ENCODE measurements at places on chromosomes 12 and 14.

GRCh38 chr12:94025756-94026155 lies 122.6 kb upstream of the PLXNC1 start:
- DNase-seq: no peak

- no peak for DNase-seq
Measured at GRCh38 chr12:77392467-77393088, 327.2 kb upstream of the E2F7 start.

DNA sequence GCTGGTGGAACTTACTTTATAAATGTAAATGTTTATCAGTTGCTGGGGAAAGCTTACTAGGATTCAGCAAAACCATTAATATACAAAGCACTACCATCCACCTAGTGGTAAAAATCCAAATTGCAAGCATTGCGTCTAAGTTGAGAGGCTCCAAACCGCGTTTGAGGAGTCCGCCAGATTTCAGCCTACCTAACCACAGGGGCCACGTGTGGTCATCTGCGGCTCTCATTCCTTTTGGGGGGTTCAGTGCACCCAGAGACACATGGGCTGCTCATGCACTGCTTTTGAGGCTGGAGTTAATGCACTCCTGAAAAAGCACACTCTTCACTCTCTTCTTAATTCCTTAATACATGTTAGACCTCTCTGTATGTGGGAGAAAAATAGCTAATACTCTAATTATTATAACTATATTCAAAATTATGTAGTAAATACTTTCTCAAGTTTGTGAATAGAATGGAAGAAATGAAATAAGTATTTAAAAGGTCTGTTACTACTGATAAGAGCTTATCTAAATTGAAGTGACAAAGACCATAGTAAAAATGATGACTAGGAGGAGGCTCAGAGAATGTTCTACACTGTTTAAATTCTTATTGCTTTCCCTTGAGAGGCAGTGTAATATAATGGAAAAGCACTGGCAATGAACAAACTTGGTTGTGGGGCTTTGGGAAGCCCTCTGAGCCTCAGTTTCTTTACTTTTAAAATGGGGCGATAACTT lies 41.4 kb upstream of the MANSC4 start:
- peak; percentile 70 for DNase-seq

- DNase-seq: no peak
Measured at GRCh38 chr14:60645126-60645741, 4.0 kb downstream of the SIX1 start.

DNA sequence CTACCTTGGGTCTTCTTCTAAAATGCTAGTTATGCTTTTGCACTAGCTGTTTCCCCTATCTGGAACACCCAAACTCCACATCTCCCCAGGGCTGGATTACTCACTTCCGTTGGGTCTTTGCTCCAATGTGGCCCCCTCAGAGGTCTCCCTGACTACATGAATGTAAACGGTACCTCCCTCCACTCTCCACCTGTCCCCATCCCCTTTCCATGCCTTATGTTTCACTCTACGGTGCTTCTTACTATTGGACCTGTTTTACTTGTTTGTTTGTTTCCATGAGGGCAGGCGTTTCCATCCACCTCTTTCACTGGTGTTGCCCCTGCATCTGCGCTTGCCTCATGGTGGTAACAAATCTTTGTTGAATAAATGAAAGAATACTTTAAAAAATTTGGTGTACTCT lies 256.4 kb downstream of the SNAPC1 start:
- no peak for DNase-seq

Measured in K562 (cell line).